Jurkat, Clone E6-1 (cell line): ENCODE measurements at places on chromosomes 7 and 10.

- DNase-seq = no peak
Observed at GRCh38 chr10:85542152-85542551, 824.4 kb downstream of the GRID1 start.

GRCh38 chr10:22570733-22571430 is 143.5 kb downstream of the PIP4K2A start:
- DNase-seq = peak; percentile 68

GRCh38 chr7:93973134-93973533 is 31.0 kb downstream of the BET1 start:
- no peak for DNase-seq

GRCh38 chr10:124602646-124603365 is 141.2 kb downstream of the LHPP start:
- no peak for DNase-seq

GRCh38 chr10:112955582-112956421 is 5.8 kb downstream of the TCF7L2 start:
- DNase-seq = no peak

DNA sequence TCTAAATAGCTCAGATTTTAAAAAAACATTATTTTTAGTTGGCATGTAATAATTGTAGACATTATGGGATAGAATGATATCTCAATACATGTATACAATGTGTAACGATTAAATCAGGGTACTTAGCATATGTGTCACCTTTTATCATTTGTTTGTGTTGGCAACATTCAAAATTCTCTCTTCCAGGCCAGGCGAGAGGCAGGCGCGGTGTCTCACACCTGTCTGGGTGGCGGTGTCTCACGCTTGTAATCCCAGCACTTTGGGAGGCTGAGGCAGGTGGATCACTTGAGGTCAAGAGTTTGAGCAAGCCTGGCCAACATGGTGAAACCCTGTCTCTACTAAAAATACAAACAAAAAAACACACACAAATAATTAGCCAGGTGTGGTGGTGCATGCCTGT is 151.7 kb downstream of the RTKN2 start:
- no peak for DNase-seq

DNA sequence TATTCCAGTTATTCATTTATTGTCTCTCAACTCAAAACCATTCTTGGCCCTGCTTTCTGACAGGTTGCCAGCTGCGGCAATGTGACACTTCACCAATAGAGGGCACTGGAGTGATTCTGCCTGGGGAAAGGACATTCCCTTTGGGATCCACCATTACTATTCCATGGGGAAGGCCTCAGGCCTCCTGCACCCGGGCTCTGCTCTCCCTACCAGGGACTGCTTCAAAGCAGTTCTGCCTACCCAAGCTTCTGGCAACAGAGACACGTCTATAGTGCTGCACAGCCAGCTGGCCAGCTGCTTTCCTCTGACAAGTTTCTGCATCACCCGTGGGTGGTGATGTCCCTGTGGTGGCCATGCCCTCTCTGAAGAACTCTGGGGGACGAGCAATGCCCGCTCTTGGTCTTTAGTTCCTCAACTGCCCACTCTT is 163.8 kb downstream of the ELMO1 start:
- DNase-seq = no peak

GRCh38 chr10:76444034-76444800 is 1012.8 kb downstream of the LRMDA start:
- no peak for DNase-seq

DNA sequence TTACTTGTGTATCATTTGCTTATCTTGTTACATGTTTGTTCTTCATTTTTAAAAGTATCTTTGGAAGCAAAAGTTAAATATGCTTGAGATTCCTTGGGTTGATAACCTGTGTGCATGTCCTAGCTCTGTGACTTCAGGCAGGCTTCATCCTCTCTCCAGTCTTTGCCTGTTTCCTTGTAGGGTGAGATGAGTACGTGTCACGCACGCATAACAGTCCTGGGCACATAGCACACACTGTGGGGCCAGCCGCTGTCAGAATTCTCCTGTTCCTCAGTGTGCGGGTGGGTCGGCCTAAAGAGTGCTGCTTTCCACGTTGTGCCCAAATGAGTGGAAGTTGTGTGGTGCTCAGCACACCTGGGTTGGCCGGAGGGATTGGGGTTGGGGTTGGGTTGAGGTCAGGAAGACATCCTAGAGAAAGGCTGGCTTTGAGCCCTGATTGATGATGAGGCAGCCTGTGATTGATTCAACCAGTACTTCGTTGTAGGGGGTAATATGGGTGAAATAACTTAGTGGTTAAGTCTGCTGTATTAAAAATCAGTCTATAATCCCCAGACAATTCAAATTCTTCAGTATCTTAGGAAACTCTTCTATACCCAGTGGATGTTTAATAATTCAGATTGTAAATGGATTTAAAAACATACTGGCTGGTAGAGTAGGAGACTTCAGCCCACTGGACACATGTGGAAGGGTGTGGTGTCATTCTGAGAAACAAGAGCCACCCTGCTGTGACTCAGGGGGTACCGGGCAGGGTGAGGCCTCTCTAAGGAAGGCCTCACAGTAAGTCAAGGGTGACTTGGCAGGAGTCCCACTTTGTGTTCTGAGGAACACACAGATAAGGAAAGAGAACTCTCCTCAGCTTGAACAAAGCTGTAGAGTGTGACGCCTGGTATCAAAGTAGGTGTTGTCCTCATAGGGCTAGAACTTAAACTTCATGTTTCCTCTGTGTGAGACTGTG is 54.8 kb downstream of the DAGLB start:
- DNase-seq = no peak

DNA sequence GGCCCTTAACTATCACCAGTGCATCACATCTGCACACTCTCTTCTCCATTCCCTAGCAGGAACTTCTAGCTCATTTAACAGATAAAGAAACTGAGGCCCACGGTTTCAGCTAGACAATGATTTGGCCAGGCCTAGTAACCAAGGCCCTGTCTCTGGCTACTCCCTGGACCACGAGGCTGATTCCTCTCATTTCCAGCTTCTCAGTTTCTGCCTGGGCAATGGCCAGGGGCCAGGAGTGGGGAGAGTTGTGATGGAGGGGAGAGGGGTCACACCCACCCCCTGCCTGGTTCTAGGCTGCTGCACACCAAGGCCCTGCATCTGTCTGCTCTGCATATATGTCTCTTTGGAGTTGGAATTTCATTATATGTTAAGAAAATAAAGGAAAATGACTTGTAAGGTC is 13.5 kb downstream of the AQP1 start:
- no peak for DNase-seq

DNA sequence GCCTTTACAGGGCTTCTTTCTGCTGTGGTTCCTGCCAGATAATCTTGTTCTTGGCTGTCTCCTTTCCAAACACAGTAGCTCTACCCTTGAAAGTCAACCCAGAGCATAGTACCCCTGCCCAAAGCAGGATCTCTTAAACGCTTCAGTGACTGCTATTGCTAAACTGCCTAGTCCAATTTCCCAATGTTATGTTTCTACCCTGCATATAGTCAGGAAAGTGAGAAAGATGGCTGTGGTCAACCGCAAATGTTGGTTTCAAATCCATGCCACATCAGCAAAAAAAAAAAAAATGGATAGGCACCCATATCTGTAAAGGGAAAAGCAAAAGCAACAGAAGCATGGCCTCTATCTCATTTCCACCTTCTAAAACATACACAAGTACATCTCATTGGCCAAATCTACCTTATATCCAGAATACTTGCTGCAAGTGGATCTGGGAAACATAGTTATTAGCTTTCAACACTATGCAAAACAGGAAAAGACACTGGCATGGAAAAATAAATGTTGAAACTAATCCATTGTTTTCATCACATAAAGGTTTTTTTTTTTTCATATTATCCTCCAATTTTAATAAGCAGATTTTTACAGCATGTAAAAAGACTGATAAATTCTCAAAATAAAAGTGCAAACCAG is 59.8 kb downstream of the DNAJC1 start:
- DNase-seq = peak; percentile 9

DNA sequence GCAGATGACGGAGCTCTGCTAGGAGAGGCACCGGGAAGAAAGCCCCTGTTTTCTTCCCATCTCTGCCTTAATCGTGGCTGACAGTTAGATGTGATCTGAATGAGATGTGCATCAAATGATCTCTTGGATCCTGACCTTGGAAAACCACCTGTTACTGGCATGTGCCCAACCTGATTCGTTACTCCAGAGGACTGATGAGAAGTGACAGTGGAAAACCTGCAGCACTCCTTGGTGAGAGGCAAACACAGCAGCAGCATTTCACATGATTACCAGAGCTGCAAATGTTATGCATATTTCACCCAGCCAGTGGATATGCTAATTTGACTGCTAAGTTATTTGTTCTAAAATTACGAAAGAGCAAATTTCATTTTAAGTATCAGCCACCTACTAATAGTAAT is 95.3 kb downstream of the PTPRN2 start:
- no peak for DNase-seq

DNA sequence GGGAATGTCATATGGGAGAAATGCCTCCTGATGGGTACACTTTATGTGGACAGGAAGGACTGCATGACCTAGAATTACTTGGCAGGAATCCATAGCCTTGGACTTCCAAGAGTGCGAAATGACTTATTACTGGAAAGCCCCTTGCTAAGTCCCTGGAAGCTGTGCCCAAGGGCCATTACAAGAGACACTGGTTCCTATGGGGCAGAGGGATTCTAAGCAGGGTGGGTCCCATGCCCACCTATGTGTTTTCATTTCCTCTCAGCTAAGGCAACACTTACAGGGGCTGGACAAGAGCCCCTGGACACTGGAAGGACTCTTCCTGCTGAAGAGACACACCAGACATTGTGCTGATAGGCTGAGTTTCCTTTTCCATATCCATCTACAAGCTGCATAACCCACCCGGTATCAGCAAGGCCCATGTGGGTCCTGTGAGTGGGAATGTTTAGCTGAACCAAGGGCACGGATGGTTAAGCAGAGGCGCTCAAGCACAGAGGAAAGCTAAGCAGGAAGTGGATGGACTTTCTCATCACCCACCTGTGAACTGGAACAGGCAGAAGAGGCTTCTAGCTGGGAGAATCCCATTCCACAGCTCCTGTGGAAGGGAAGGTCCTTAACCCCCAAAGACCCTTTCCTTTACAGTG is 56.2 kb downstream of the XPNPEP1 start:
- no peak for DNase-seq

- DNase-seq = no peak
Observed at GRCh38 chr7:101319401-101319800, 2.2 kb downstream of the IFT22 start.

DNA sequence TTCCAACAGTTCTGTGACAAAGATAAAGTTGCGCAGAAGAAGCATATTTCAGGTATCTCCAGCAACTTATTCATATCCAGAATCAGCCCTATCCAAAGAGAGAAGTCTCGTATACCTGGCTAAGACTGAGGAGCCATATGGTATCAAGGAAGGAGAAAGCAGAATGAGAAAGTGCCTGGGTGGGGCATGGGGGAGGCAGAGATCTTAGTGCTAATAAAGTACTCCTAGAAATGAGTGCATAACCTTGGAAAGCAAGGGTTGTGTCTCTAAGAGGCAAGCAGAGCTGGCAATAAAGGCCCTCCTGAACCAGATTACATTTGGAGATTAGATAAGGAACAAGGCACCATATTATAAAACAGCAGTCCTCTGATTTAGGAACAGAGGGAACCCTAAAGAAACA is 12.7 kb downstream of the TASOR2 start:
- no peak for DNase-seq

GRCh38 chr7:120609136-120609753 is 248.7 kb downstream of the TSPAN12 start:
- no peak for DNase-seq

GRCh38 chr10:26214004-26214403 is 2.6 kb upstream of the GAD2 start:
- DNase-seq = no peak

GRCh38 chr7:98511175-98511574 is 105.9 kb upstream of the NPTX2 start:
- DNase-seq = no peak

- DNase-seq = no peak
Observed at GRCh38 chr10:128472196-128472595, 346.0 kb upstream of the MKI67 start.

DNA sequence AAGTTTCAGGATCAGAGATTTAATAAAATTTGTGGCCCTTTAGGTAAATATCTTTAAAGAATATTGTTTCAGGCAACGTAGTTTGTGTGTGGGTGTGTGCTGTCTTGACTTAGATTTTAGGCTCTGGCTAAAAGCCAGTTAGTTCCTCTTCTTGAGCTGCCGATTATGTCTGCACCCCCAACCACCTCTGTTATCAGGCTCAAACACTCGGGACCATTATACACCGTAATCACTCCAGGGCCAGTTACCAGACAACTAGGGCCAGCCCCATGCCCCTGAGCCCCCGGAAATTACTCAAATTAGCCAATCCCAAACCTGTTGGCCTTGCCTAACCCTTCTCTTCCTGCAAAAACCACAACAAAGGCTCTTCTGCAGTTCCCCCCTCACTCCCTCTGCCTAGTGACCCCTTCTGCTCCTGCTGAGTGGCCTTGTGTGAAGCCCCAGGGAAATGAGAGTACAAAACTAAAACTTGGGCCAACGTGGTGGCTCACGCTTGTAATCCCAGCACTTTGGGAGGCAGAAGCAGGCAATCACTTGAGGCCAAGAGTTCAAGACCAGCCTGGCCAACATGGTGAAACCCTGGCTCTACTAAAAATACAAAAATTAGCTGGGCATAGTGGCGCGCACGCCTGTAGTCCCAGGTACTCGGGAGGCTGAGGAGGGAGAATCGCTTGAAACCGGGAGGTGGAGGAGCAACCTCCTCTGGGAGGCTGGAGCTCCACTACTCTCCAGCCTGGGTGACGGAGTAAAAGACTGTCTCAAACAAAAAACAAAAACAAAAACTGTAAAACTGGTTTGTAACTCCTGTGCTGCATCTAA is 9.2 kb upstream of the HNRNPF start:
- peak; percentile 92 for DNase-seq

GRCh38 chr7:12490107-12490688 is 80.3 kb upstream of the SCIN start:
- DNase-seq = peak; percentile 22

DNA sequence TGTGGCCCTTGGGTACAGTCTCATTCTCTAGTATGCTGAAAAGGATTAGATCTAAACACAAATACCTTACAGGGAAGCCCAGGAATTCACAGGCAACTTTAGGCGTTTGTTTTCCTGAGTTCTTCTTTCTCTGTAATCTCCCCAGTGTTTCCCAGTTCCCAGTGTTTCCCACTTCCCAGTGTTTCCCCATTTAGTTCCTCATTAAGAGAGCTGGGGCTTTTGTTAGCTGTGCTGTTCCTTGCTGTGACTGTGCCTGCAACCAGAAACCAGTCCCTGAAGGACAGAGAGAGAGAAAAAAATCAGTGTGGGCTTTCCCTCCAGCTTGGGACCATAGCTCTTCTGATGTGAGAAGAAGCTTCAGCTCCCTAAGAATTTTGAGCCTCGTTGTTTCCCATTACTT is 802.9 kb upstream of the COBL start:
- no peak for DNase-seq

GRCh38 chr10:82288461-82288881 is 413.5 kb downstream of the NRG3 start:
- no peak for DNase-seq

- DNase-seq = no peak
Observed at GRCh38 chr7:123126691-123127090, 73.1 kb downstream of the SLC13A1 start.
